CD4-positive, alpha-beta memory T cell (primary cell): ENCODE measurements at places on chromosomes 16 and 17. TPM values are rescaled to one million over a fixed set of nuclear protein-coding genes. Genes with fewer than 3 reads are reported as not detected.

DNA sequence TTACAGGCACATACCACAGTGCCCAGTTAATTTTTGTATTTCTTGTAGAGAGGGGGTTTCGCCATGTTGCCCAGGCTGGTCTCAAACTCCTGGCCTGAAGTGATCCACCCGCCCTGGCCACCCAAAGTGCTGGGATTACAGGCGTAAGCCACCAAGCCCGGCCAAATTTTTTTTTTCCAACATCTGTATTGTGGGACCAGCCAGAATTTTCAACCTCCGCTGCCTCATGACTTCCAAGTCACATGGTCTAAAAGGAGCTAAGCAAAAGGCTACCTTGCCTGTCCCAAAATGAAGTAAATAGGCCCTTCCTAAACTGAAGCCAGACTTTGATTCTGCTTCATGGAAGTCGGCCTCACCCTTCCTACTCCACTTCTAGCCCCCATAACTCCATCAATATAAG lies 4.2 kb upstream of the SPAG7 start:
- H3K27me3 ChIP-seq, result no peaks in the 10 kb centered on the region
- no peak overlapping the region for H3K4me3 ChIP-seq
- H3K27ac ChIP-seq, result no peak overlapping the region
- peaks cover 20% of the 10 kb centered on the region for H3K4me1 ChIP-seq
- peaks cover 29% of the 10 kb centered on the region for H3K36me3 ChIP-seq
- DNase-seq, result no peak

DNA sequence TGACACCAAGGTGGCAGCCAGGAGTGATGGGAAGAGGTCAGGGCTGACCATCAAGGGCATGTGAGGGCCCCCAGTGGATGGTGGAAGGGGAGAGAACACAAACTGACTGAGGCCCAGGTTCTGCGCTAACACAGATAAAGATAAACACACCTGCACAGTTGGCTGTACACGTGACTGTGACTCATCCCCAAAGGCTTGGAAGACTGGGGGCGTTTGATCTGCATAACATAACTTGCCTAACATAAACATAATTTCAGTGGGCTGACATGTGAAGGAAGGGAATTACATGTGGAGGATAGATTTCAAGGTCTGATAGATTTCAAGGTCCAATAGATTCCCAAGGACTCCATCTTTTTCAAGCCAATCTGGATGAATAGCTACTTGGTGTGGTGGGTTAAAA lies 100.9 kb upstream of the TNRC6C start:
- DNase-seq, result no peak
- H3K27ac ChIP-seq, result no peak overlapping the region
- peaks cover 10% of the 10 kb centered on the region for H3K4me1 ChIP-seq
- no peaks in the 10 kb centered on the region for H3K36me3 ChIP-seq
- no peak overlapping the region for H3K4me3 ChIP-seq
- H3K27me3 ChIP-seq, result no peaks in the 10 kb centered on the region

DNA sequence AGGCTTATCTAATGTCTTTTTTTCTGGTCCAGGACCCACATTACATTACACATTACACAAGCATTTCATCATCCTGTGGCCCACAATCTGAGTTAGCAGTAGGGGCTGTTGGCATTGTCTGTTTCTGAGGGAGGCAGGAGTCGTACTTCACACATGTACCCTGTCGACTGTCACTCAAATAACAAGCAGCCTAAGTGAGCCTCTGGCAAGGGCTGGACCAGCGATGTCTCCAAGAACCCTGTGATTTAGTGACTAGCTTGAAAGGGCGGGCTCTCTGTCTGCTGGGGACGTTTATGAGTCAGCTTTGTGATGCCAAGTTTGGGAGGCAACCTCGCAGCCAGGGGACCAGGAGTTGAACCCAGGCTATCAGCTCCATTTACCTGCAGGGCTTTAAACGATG lies 251.4 kb downstream of the HS3ST3B1 start:
- no peak overlapping the region for H3K27ac ChIP-seq
- no peak overlapping the region for H3K4me3 ChIP-seq
- no peaks in the 10 kb centered on the region for H3K27me3 ChIP-seq
- no peaks in the 10 kb centered on the region for H3K4me1 ChIP-seq

- H3K27me3 ChIP-seq, result no peaks in the 10 kb centered on the region
- H3K4me3 ChIP-seq, result no peak overlapping the region
Observed at GRCh38 chr17:8614988-8615387, 15.5 kb downstream of the MYH10 start.

- H3K27me3 ChIP-seq, result no peaks in the 10 kb centered on the region
- H3K4me3 ChIP-seq, result no peak overlapping the region
Observed at GRCh38 chr17:41682631-41683030, 6.1 kb upstream of the EIF1 start.

GRCh38 chr16:53291757-53292392 lies 142.4 kb upstream of the RBL2 start:
- no peaks in the 10 kb centered on the region for H3K4me1 ChIP-seq
- DNase-seq, result no peak
- no peak overlapping the region for H3K4me3 ChIP-seq
- H3K27ac ChIP-seq, result no peak overlapping the region
- no peaks in the 10 kb centered on the region for H3K27me3 ChIP-seq
- peaks cover 10% of the 10 kb centered on the region for H3K36me3 ChIP-seq

DNA sequence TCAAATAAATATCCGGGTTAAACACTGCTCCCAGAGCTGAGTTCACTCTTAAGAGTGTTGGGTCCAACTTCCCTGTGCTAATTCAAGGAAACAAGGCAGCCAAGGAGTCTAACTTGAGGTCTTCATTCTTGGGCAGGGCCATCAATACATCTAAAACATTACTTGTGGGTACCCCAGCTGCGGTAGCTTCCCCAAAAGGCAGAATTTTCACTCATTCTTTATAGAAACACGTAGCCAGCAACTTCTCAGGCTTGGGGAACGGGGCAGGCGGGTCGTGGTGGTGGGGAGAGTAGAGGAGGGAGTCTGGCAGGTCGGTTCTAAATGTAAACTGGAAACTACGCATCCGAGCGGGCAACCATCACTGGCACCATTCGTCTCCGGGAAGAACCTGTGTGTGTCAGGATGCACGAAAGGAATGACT lies 666 bp upstream of the METTL9 start:
- H3K27ac ChIP-seq, result peak overlapping the region; percentile 87
- no peaks in the 10 kb centered on the region for H3K27me3 ChIP-seq
- peak overlapping the region; percentile 65 for H3K4me3 ChIP-seq
- no peaks in the 10 kb centered on the region for H3K36me3 ChIP-seq
- peaks cover 50% of the 10 kb centered on the region for H3K4me1 ChIP-seq

DNA sequence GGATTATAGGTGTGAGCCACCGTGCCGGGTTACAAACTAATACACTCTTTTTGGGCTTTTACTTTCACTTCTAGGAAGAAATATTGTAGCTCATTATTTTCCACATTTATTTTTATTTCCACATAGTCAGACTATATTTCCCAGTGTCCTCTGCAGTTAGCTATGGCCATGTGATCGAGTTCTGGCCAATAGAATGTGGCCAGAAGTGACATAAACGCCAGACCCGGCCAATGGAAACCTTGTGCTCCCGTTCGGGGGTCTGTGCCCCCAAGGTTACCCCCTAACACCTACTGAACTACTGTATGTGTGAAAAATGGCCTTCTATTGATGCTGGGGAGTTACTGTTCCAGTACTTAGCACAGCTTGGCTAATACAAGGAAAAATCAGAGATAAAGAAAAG lies 13.2 kb upstream of the RPTOR start:
- H3K4me1 ChIP-seq, result no peaks in the 10 kb centered on the region
- no peaks in the 10 kb centered on the region for H3K27me3 ChIP-seq
- no peaks in the 10 kb centered on the region for H3K36me3 ChIP-seq
- no peak for DNase-seq
- H3K27ac ChIP-seq, result no peak overlapping the region

DNA sequence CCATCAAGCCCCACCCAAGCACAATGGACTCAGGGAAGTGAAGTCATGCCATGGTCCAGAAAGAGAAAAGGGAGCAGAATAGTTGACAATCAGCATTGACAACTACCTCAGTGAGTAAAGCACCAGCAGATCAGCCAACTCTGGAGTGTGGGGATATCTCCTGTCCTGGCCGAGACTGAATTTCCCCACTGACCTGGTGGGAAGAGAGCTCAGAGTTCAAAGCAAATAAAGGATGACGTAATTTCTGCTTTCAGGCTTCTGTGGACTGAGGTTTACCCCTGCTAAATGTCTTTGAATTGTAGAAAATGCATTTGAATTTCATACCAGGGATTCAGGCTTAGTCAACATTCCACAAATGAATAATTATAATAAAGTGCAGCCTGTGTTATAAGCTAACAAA lies 152.9 kb downstream of the CBLN1 start:
- no peaks in the 10 kb centered on the region for H3K27me3 ChIP-seq
- H3K27ac ChIP-seq, result no peak overlapping the region
- no peak for DNase-seq

GRCh38 chr17:56289321-56289720 lies 136.0 kb downstream of the ANKFN1 start:
- peaks cover 15% of the 10 kb centered on the region for H3K4me1 ChIP-seq
- H3K4me3 ChIP-seq, result no peak overlapping the region
- no peak for DNase-seq

GRCh38 chr16:71845639-71846430 lies at the start of gene ATXN1L:
TSS of gene ATXN1L (plus strand) at chr16:71845976. CDS start at chr16:71849741, 3,765 bp downstream.
- peak; percentile 94 for DNase-seq
- H3K27me3 ChIP-seq, result no peaks in the 10 kb centered on the region
- H3K27ac ChIP-seq, result peak within 1 kb of the TSS; percentile 88
- peak within 1 kb of the TSS; percentile 89 for H3K4me3 ChIP-seq

- no peak overlapping the region for H3K27ac ChIP-seq
- no peaks in the 10 kb centered on the region for H3K36me3 ChIP-seq
- H3K4me3 ChIP-seq, result no peak overlapping the region
Observed at GRCh38 chr16:31253642-31254045, 6.1 kb upstream of the ITGAM start.

- H3K27ac ChIP-seq, result no peak overlapping the region
- no peaks in the 10 kb centered on the region for H3K4me1 ChIP-seq
- H3K4me3 ChIP-seq, result no peak overlapping the region
- H3K36me3 ChIP-seq, result no peaks in the 10 kb centered on the region
- DNase-seq, result no peak
Observed at GRCh38 chr16:63960321-63960720, 1161.5 kb downstream of the CDH11 start.

- no peaks in the 10 kb centered on the region for H3K4me1 ChIP-seq
- H3K27ac ChIP-seq, result no peak overlapping the region
- no peaks in the 10 kb centered on the region for H3K27me3 ChIP-seq
- no peak for DNase-seq
- no peaks in the 10 kb centered on the region for H3K36me3 ChIP-seq
Observed at GRCh38 chr16:86384980-86385379, 125.3 kb upstream of the FOXF1 start.

GRCh38 chr17:79695797-79696609 lies 34.7 kb upstream of the ENPP7 start:
- no peak for DNase-seq
- no peaks in the 10 kb centered on the region for H3K4me1 ChIP-seq
- no peak overlapping the region for H3K27ac ChIP-seq
- H3K27me3 ChIP-seq, result no peaks in the 10 kb centered on the region
- no peaks in the 10 kb centered on the region for H3K36me3 ChIP-seq
- H3K4me3 ChIP-seq, result no peak overlapping the region

DNA sequence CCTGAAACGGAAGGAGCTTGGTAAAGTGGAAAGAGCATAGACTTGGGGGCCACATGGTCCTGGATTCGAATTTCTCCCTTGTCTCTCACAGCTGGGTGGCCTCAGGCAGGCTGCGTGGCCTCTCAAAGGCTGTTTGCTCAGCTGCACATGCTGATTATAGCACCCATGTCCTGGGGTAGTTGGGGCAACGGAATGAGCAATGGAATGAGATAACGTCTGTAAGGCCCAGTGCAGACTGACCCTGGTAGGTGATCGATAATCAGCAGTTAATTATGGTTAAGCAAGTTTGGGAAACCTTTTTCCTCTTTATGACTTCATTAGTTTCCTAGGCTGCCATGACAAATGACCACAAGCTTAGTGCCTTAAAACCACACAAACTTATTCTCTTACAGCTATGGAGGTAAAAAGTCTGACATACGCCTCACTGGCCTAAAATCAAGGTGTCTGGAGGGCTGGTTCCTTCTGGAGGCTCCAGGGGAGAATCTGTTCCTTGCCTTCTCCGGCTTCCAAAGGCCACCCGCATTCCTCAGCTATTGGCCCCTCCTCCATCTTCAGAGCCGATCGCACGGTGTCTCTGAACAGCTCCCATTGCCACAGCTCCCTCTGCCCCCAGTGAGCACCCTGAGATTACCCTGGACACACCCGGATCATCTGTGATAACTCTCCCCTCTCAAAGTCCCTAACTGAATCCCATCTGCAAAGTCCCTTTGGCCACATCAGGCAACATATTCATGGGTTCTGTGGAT lies 294.9 kb upstream of the FOXF1 start:
- no peak for DNase-seq
- no peaks in the 10 kb centered on the region for H3K27me3 ChIP-seq
- H3K27ac ChIP-seq, result no peak overlapping the region
- no peaks in the 10 kb centered on the region for H3K4me1 ChIP-seq
- no peaks in the 10 kb centered on the region for H3K36me3 ChIP-seq
- no peak overlapping the region for H3K4me3 ChIP-seq

DNA sequence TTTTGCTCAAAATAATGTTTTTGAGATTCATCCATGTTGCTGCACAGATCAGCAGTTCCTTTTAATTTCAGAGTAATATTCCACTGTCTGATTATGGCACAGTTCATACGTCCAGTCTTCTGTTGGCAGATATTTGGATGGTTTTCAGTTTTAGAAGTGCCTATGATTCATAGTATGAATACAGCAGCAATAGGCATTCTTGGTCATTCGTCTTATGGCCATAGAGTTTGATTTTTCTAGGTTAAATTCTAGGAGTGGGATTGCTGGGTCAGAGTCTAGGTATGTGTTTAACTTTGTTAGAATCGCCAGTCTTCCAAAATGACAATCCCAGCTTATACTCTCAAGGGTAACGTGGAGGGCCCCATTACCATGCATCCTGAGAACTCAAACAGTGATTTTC lies 11.5 kb upstream of the IL34 start:
- no peaks in the 10 kb centered on the region for H3K27me3 ChIP-seq
- H3K4me1 ChIP-seq, result no peaks in the 10 kb centered on the region
- no peak overlapping the region for H3K4me3 ChIP-seq
- H3K36me3 ChIP-seq, result no peaks in the 10 kb centered on the region
- no peak overlapping the region for H3K27ac ChIP-seq

GRCh38 chr17:10149573-10150399 lies 48.6 kb downstream of the GAS7 start:
- DNase-seq, result peak; percentile 20
- H3K36me3 ChIP-seq, result no peaks in the 10 kb centered on the region
- H3K4me3 ChIP-seq, result no peak overlapping the region
- H3K4me1 ChIP-seq, result peaks cover 12% of the 10 kb centered on the region
- no peak overlapping the region for H3K27ac ChIP-seq
- H3K27me3 ChIP-seq, result no peaks in the 10 kb centered on the region

DNA sequence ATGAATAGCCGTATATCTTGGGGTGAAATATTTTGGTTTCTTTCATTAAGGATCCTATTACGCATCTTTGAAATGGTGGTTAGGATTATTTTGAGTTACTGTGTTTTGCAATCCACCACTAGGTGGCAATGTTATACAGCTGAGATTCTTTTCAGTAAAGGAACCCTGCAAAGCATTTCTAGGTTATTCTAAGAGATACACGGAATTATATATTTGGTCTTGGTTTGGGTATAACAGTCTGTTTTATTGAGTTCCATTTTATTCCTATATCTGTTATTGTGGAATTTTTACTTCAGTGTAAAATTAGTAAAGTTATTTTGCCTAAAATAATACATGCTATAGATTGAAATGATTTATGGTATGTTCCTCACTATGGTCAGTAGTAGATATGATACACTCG lies 62.9 kb upstream of the CPHXL start:
- no peaks in the 10 kb centered on the region for H3K36me3 ChIP-seq
- no peak for DNase-seq
- H3K4me1 ChIP-seq, result no peaks in the 10 kb centered on the region
- H3K27me3 ChIP-seq, result no peaks in the 10 kb centered on the region
- no peak overlapping the region for H3K27ac ChIP-seq
- no peak overlapping the region for H3K4me3 ChIP-seq

UBE2O gene
- 43.7 TPM for total RNA-seq

TMEM204 gene
- total RNA-seq, result 124 TPM

GCGR gene
- total RNA-seq, result not detected

CIBAR2 gene
- not detected for total RNA-seq

AP1G1 gene
- 101 TPM for total RNA-seq

ABCA10 gene
- 4.6 TPM for total RNA-seq
